ENCODE measurements at places on chromosomes 12 and 14.

GRCh38 chr14:77616133-77616453 is 344 bp downstream of the SPTLC2 start:
- no peak for DNase-seq

DNA sequence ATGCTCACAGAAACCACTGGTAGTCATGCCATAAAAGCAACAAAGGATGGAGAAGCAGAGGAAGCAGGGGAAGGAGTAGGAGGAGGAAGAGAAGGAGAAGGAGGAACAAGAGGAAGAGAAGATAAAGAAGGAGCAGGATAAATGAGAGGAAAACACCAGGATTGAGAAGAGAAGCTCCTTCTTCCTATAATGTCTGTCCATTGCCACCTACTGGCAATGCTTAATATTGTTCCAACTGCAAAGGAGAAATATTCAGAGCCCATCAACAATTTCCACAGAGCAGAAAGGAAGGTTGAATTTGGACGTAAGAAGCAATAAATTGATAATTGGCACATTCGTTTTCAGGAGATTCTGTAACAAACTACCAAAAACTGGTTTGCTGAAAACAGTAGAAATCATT is 898.4 kb downstream of the SLC16A7 start:
- no peak for DNase-seq

GRCh38 chr12:3087758-3088650 is 10.8 kb downstream of the TSPAN9 start:
- DNase-seq = no peak

- DNase-seq = no peak
Observed at GRCh38 chr14:72528059-72528862, 365.6 kb downstream of the DPF3 start.

DNA sequence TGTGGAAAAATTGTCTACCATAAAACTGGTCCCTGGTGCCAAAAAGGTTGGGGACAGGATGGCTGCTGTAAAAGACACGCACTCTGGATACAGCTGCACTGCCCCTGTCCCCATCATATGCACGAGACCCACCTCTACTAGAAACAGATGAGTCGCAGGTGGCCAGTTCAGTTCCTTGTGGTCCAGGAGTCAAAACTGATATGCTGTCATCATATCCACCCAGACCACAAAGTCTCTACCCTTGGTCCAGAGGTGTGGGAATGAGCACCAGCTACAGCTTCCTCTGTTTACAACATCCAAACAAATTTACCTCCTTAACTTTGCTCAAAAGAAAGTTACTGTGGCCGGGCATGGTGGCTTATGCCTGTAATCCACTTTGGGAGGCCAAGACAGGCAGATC is 43.8 kb upstream of the DACT1 start:
- no peak for DNase-seq

DNA sequence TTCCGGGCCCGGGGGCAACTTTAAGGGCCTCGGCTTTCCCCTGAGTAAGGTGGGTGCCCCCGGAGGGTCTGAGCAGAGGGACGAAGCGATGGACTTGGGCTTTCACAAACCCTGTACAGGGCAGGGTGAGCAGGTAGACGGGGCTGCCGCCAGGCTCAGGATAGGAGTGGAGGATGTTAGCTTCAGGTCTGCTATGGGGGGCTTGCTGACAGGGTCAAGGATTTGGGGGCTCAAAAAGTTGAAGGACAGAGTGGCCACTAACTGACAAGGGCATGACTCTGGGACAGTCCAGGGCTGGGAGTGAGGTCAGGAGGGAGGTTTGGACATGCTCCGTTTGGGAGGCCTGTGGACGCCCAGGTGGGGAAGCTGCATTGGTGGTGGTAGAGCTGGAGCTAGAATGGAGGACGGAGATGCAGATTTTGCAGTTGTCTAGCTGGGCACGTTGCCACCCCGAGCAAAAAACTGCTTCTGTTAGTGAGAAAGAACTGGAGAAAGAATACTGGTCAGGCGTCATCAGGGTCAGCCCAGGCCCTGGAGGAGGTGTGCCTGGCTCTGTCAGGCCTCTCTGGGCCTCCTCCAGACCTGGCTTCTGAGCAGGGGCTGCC is 113.3 kb downstream of the ADGRD1 start:
- DNase-seq = no peak

GRCh38 chr12:94206886-94207285 is 58.5 kb downstream of the PLXNC1 start:
- no peak for DNase-seq

GRCh38 chr14:105240811-105241576 is 7.3 kb upstream of the BTBD6 start:
- no peak for DNase-seq

DNA sequence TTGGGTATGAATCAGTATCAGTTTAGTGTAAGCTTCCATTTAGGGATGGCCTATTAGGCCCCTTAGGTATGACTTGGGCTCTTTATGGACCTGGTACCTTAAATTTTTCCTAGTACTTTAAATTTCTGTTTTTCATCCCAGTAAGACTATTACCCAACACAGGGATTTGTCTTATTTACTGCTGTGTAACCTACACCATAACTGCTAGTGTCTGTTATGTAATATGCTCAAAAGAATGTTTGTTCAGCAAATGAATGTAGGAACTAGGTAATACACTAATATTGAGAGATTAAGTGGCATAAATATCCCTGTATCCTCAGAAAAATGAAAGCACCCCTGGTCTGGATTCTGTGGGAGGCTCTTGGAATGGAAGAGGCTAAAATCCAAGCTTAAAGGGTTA is 63.7 kb upstream of the YARS2 start:
- DNase-seq = no peak

DNA sequence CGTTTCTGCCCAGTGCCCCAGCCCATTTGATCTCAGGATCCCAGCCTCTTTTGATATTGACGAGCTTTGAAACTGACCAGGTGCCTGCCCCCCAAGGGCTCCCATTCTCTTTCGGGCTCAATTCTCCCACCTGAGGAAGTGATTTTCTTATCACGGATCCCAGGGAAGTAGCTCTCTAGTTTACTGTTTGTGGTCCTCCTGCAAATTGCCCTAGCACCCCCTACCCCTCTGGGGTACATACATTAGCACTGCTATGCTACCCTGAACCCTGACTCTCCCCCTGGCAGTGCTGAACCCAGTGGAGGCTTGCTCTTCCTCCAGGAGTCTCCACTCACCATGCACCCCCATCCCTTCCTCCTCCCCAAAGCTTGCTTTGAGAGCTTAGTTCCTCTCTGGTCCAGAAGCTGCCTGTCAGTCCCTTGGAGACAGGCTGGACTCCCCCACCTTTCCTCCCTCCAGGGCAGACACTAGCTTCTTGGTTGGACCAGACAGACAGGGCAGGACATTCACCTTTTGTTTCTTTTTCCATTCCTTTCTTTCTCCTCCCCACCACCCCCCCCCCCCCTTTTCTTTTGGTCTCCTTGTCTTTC is 4.4 kb upstream of the TBX3 start:
- no peak for DNase-seq
